ENCODE measurements at places on chromosomes 2 and 18. TPM values are rescaled to one million over a fixed set of nuclear protein-coding genes. Genes with fewer than 3 reads are reported as not detected.

Gene SERPINB4
- not detected for total RNA-seq

Gene TUBB8B
- not detected for total RNA-seq

Gene MC5R
- total RNA-seq, result not detected

Gene MYO7B
- total RNA-seq, result 2.4 TPM

Gene OTOF
- total RNA-seq, result 0.10 TPM

Gene LBX2
- total RNA-seq, result 1.6 TPM

Gene CHRND
- total RNA-seq, result not detected

Gene SNED1
- 48.2 TPM for total RNA-seq

Gene UGT1A4
- not detected for total RNA-seq

Gene POTEF
- not detected for total RNA-seq

Gene KCNJ3
- not detected for total RNA-seq

Gene DGKD
- 98.0 TPM for total RNA-seq

Gene TDRD15
- total RNA-seq, result not detected

Gene IL1RL2
- 2.5 TPM for total RNA-seq

Gene HEATR5B
- total RNA-seq, result 21.8 TPM

Gene NPPC
- not detected for total RNA-seq

Gene MEP1B
- total RNA-seq, result not detected

Gene PXDN
- total RNA-seq, result 44.8 TPM

Data from left lung (tissue), 14 donors.